ENCODE measurements at places on chromosomes 3 and 15.

DNA sequence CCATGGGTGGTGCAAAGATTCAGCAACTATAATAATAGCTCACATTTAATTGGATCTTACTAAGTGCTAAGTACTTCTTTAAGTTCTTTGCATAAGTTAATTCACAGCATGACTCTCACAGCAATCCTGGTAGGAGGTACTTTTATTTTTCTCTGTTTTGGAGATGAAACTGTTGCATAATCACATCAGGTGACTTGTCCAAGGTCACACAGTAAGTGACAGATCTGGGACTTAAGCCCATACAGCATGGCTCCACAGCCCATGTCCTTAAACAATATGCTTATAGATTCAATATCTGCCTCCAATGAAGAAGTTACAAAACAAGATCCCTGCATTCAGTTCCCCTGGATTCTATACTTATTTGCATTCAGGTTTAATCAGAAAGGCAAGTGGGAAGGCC is 171.8 kb downstream of the CNTN3 start:
- DNase-seq, result no peak

GRCh38 chr3:141333836-141334626 is 34.3 kb upstream of the ZBTB38 start:
- no peak for DNase-seq

- DNase-seq, result no peak
Measured at GRCh38 chr3:58242340-58242739, 4.7 kb downstream of the ABHD6 start.

DNA sequence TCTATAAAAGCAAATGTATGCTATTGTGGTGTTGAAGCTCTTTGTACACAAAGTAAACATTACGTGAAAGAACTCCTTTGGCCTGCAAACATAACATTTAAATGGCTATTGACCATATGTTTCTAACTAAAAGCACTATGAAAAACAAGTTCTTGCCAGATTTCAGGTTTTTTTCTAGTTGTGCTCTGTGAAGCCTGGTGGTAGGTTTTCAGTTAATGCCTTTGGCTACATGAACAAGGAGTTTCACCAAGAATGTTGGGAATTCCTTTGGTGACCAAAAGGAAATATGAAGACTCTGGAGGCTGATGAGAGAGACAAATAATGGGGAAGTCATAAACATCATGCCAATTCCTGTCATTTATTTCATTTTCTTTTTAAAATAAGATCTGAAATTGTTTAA is 66.0 kb downstream of the RBMS3 start:
- no peak for DNase-seq

DNA sequence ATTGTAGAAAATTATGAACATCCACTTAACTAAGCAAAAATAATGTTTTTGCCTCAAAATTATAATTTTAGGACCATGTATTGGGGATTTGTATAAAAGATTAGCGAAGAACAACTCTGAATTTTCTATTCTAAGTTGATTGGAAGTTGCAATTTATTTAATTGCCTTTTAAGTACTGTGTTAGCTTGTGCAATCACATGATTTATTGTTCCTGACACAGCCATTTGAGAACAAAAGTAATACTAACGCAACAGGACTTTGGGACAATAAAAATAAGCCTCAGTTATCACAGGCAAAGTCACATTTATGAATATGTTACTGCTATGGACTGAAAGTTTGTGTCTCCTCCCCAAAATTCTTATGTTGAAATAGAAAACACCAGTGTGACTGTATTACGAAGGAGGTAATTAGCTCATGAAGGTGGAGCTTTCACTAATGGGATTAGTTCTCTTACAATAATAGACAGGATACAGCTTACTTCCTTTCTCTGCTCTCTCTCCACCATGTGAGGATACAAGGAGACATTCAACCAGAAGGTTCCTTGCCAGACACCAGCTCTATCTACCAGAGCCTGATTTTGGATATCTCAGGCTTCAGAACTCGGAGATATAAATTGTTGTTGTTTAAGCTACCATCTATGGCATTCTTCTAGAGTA is 745.9 kb downstream of the ZBBX start:
- no peak for DNase-seq

Data from activated CD4-positive, alpha-beta T cell treated with anti-CD3 and anti-CD28 coated beads for 1 hour (primary cell).